COLO829 (cell line): ENCODE measurements at places on chromosomes 4 and X.

GRCh38 chr4:58209001-58209400 lies 1098.8 kb upstream of the IGFBP7 start:
- no peak for DNase-seq

DNA sequence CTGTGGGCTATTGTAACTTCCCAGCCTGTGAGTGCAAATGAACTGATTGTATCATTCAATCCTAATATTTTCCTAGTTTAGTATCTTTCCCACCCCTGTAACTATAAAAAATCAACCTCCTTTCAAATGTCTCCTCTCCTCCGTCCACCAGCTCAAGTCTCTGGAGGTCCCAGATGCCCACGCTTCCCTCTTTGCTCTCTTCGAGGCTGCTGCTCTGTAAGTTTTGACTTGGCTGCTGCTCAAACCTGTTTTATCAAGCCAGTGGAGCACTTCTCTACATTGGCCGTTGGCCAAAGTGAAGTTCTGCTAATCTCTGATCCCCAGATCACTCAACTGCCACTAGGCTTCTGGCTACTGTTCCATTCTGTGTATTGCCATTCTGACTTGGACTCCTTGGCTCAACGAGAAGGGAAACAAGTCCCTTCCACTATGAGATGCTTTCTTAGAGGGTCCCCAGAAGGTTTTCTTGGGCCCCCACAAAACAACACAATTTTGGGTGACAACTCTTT lies 60.7 kb upstream of the RAPGEF2 start:
- DNase-seq = no peak

GRCh38 chr4:19736968-19737756 lies 514.5 kb upstream of the SLIT2 start:
- no peak for DNase-seq

GRCh38 chrX:100928660-100929613 lies at the start of gene XKRX:
Gene XKRX, minus strand, starts transcription at chrX:100928917. Its CDS starts 613 bp downstream, at chrX:100928304.
- no peak for DNase-seq

- no peak for DNase-seq
Observed at GRCh38 chr4:2412534-2412884, 5.9 kb downstream of the ZFYVE28 start.
